ENCODE measurements at places on chromosomes 3 and 15.

GRCh38 chr3:197814372-197814771 lies 23.3 kb downstream of the LRCH3 start:
- no peak for DNase-seq

DNA sequence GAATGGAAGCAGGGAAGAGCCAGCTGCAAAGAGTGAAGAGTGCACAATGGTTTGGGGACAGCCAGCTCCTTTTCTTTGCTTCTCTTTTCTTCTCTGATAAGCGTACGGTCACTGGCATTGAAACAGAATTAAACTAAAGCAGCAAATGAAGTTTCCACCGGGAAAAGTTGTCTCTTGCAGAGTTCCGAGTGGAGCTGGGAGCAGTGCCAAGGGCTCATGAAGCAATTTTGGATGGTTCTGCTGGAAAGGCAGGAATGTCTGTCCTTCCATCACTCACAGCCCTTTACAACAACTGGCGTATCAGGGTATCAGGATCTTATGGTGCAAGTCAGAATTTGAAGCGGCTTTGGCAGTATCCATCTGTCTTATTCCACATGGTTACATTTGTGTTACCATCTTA lies 1042.9 kb downstream of the NTRK3 start:
- no peak for DNase-seq

DNA sequence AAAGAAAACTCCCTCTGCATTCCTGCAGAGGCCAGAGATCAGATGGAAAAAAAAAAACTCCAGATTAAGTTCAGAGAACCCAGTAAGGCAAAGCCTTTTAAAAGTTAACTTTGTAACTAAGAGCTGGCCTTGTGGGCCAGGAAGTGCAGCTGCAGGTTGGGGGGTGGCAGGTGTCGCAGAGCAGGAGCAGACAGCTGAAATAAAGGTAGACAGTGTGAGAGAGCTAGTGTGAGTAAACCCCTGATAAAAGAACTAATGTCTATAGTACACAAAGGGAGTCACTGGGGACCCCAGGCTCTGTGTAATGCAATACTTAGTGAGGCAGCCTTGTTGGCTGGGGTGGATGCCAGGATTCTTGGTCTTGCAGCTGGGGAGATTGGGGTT lies 42.1 kb downstream of the PPCDC start:
- no peak for DNase-seq

- no peak for DNase-seq
Observed at GRCh38 chr3:187594272-187594671, 75.9 kb downstream of the SST start.

DNA sequence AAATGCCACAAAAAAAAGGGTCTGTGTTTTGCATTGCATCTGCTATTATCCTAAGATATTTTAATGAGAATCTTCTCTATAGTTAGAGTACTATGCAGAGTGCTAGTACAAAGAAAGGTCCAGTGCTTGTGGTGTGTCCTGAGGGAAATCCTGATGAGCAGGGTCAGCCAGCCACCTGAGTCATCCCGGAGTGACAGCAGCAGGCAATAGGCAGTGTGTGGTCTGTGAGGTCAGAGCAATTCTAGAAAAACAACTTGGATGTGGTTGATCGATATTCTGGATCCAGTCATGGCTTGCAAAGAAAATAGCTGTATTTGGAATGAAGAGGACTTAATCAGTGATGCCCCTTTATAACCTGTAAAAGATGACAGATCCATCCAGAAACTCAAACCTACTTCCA lies 119.2 kb downstream of the CTNNB1 start:
- no peak for DNase-seq

GRCh38 chr15:65914386-65914785 lies 45.1 kb downstream of the RAB11A start:
- no peak for DNase-seq

GRCh38 chr3:50250514-50250913 lies 14.5 kb downstream of the GNAI2 start:
- DNase-seq: no peak

- DNase-seq: no peak
Observed at GRCh38 chr3:99957151-99957796, 139.6 kb downstream of the CMSS1 start.

GRCh38 chr3:70832834-70833205 lies 520.4 kb upstream of the MDFIC2 start:
- DNase-seq: no peak

DNA sequence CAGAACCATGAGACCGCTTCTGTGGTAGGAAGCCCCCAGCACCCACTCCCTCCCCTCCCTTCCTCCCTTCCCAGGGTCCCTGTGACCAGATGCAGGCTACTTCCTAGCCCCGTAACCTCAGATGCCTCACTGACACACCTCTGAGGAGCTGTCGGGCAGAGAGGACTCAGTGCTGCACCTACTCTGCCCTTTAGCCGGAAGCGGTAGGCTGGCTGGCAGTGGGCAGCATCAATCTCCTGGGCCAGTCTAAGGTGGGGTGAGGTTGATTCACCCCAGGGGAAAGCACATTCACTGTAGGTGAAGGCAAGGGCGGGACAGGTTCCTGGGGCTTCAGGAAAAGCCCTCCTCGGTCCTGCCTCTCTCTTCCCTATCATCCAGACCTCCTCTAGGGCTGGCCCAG lies 19.1 kb downstream of the CSRNP1 start:
- no peak for DNase-seq

GRCh38 chr3:97306226-97306625 lies 458.3 kb upstream of the ARL6 start:
- DNase-seq: no peak

GRCh38 chr15:71559616-71560015 lies 250.7 kb upstream of the NR2E3 start:
- DNase-seq: no peak

GRCh38 chr3:151765685-151766084 lies 32.0 kb downstream of the AADACL2 start:
- no peak for DNase-seq

DNA sequence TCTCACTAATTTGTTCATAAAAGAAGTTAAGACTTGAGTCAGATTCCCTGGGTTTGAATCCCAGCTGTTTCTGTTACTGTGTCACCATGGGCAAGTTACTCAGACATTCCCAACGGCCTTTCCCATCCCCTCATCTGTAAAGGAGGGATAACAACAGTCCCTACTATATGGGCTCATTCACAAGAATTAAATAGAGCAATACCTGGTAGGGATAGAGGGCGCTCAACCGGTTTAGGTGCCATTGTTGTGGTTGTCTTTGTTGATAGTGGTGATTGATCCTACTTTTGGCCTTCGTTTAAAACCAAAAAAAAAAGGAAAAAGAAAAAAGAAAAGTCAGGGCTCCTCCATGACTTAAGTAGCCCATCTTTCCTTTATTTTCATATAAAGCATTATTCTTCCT lies 563.1 kb downstream of the GRM7 start:
- no peak for DNase-seq

DNA sequence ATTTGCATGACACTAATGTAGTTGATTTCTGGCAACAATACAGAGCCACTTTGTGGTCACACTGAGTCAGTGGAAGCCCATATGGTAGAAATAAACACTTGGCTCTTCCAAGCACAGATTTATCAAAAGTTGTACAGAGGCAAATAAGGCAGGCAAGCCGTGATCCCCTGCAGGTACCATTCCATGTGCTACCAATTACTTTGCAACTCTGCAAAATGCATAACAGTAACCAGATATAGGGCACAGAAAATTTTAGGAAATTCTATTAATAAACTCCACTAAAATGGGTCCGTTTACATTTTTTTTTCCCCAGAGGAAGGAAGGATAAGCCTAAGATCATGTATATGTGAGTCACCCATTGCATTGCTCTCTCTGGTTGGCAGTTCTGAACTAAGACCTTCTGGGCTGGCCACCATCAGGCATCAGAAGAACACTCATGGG lies 103.1 kb upstream of the PTX3 start:
- DNase-seq: no peak

- DNase-seq: no peak
Observed at GRCh38 chr15:100314809-100315400, 26.9 kb downstream of the ADAMTS17 start.

GRCh38 chr3:134201201-134202130 lies 49.2 kb downstream of the RYK start:
- DNase-seq: no peak

GRCh38 chr15:75640483-75641178 lies 607 bp upstream of the IMP3 start:
- DNase-seq: peak; percentile 42

DNA sequence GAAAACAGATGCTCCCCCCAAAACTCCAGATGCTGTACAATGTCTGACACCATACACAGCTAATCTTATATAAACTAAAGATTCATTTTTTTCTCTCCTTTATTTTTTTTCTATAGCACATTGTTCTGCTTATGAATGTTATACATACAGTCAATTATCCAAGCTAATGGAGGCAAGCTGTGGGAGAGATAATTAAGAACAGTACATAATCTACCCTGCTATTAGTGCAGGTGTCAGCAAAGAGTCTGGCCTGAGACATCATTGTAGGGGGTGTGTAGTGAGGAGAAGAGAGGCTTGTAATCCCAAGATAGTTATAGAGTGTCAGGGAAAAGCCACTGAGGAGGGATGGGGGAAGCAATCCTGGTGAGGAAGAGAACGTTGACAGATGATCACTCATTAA lies 25.4 kb upstream of the CHMP2B start:
- DNase-seq: no peak

- no peak for DNase-seq
Observed at GRCh38 chr3:52532517-52532837, 1.2 kb downstream of the NT5DC2 start.

GRCh38 chr3:70110066-70110465 lies 110.5 kb downstream of the SAMMSON start:
- no peak for DNase-seq

- DNase-seq: no peak
Observed at GRCh38 chr3:79032686-79033318, 735.0 kb downstream of the ROBO1 start.

Data from activated CD4-positive, alpha-beta T cell treated with anti-CD3 and anti-CD28 coated beads, Interleukin-2, amount 50 U/mL, for 4 hours (primary cell).